ENCODE measurements at places on chromosomes 12 and 14.

GRCh38 chr12:89695100-89695499 lies 13.5 kb downstream of the ATP2B1 start:
- DNase-seq = no peak

DNA sequence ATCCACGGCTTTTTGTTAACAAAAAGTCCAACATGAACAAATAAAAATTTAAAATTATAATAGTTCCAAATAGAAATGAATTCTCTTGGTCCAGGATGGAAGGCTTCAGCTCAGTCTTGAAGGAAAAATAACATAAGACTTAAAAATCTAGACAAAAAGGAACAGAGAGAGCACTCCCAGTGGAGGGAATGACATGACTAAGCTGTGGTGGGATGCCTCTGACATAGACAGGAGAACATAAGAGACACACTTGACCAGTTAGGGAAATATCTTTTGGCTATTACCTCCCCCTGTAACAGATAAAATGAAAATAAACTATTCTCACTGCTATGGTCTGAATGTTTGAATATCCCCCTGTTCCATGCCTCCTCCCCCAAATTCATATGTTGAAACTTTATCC lies 106.8 kb downstream of the BBS10 start:
- DNase-seq = no peak

DNA sequence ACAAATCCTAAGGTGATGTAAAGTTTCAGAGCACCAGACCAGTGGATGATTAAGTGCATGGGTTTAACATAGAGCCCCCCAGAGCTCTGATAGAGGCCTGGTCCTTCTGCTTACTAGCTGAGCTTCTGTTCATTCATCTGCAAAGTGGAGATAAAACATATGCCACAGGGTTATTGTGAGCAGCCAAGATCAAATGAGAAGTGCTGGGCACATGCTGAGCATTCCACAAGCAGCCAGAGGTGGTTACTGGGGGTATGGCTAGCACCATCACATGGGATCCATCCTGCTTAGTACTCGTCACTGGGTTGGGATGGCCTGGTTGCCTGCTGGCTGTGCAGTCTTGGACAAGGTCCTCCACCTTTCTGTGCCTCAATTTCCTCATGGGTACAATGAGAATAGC lies 18.0 kb upstream of the SMUG1 start:
- no peak for DNase-seq

- DNase-seq = no peak
Measured at GRCh38 chr12:121781484-121781997, 11.9 kb downstream of the RHOF start.

DNA sequence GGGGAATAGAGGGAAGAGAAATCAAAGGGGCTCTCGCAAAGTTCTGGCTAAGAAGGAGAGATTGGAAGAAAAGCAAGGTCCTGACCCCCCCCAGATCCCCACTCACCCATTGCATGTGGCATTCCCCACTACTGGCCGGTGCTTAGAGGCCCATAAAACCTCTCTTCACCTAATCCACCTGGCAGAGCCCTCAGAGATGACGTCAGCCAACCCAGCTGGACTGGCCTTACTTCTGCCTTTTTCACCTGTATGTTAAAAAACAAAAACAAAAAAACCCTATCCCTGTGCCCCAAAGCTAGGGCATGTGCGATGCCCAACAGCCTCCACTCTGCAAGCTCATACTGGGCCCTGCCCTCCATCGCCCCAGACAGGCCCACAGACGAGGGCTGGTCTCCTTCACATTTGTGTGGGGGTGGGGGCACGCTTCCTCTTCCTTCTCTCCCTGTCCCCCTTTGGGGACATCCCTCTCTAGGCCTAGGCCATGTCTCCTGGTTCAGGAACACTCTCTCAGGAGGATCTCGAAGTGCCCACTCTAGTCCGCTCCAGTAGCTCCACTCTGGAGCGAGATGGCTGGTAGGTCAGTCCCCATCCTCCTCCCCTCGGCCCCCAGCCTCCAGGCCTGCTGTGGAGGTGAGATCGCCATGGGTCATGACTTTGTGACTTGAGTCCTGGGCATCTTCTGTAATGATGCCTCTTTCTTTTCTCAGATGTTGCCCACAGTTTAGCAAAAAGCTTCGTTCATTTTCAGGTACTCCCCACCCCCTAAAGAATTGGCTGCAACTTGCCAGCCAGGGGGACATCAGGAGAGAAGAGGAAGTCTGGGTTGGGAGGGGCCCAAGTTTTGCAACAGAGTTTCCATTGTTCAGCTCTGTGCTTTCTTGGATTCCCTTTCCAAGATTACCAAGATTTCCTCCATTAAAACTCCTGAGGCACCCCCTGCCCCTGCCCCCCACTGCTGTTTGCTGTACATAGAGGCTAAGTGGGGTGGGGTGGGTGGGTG lies 37.0 kb downstream of the FIGNL2 start:
- no peak for DNase-seq

- DNase-seq = no peak
Measured at GRCh38 chr12:5648692-5649359, 216.9 kb downstream of the NTF3 start.

- no peak for DNase-seq
Measured at GRCh38 chr14:71665157-71665556, 267.1 kb upstream of the RGS6 start.

DNA sequence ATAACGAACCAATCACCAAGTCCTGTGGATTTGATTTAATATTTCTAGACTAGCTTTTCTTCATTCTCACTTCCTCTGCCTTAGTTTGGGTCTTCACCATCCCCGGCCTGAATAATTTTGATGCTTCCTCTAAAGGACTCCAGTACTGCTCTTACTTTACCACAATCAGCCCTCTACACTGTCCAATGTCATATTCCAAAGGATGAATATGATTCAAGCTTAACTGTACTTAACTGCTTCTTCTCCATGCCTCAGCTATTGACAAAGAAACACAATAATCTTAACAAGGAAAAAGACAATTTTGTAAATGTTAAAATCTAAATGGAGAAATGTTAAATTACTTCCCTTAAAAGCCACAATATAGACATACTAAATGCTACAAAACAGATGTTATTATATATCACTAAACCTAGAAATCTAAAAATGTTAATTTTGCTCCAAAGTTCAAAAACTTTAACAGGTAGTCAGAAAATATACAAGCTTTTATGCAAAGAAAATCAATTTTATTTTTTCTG lies 70.2 kb downstream of the STXBP6 start:
- DNase-seq = no peak

- DNase-seq = no peak
Measured at GRCh38 chr14:60212503-60213371, 36.3 kb upstream of the PPM1A start.

DNA sequence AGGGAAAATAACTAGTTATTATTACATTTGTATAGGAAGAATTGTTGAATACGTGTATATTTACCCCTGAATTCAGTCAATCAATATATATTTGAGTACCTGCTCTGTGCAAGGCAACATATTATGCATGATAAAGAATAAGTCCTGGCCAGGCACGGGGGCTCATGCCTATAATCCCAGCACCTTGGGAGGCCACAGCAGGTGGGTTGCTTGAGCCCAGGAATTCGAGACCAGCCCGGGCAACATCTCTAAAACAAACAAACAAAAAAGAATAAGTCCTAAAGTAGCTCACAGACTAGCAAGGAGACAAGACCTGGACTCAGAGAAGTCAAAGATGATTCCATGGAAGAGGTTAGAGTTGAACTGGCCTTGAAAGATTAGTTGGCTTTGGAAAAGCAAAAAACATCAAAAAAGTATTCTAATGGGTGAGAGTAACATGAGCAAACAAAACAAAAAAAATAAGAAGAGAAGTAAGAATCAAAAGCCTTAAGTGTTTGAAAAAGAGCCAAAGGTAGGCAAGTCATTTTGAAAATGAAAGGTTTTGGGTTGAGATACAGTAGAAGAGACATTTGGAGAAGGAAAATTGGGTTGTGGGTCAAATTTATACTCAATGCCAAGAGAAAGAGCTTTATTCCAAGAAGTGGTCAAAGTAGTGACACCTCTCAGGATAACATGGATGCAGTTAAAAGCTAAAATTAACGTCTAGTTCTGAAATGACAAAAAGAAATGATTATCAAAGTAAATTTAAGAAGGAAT lies 115.2 kb upstream of the BCAT1 start:
- no peak for DNase-seq

GRCh38 chr14:51328064-51328771 lies 88.2 kb downstream of the TMX1 start:
- DNase-seq = no peak

DNA sequence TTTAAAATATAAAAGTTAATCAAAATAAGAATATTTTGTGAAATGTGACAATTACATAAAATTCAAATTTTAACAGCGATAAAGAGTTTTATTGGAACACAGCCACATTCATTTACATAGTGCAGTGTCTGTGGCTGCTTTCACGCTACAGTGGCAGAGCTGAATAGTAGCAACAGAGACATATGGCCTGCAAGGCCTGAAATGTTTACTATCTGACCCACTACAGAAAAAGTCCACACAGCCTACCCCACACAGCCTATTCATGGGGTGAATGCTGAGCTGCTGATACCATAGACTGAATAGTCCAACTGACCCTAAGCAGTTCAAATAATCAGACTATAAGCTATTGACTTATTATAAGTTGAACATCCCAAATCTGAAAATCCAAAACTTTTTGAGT lies 13.2 kb downstream of the GNS start:
- DNase-seq = no peak
